ENCODE measurements at places on chromosomes 13 and 19.

DNA sequence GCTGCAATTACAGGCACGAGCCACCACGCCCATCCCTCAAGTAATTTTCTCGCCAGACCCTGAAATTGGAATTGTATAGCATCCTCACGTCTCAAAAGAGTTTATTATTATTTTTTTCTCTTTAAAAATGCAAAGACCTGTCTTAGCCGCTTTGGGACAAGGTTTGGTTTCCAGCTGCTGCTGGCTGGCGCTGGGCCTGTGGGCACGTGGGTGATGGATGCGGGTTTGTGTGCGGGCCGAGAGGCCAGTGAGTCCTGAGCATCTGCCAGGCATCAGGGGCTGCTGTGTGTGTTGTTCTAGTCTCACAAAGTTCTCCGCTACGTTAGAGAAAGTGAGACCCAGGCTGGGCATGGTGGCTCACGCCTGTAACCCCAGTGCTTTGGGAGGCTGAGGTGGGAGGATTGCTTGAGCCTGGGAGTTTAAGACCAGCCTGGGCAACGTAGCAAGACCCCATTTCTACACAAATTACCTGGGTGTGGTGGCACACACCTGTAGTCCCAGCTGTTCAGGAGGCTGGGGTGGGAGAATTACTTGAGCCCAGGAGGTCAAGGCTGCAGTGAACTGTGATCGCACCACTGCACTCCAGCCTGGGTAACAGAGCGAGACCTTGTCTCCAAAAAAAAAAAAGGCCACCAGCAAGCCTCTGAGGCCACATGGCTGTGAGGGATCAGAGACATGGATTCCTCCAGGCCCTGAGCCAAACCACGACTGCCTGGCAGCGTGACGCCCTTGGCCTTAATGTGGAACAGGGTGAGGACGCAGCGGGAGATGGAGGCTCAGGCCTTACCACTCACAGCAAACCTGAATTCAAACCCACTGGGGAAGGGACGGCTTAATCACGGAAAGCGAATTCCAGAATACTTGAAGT is 4.7 kb upstream of the TMPRSS9 start:
- DNase-seq: no peak

GRCh38 chr13:39915418-39915817 is 260.0 kb downstream of the COG6 start:
- DNase-seq: no peak

GRCh38 chr13:78657699-78658629 is 991 bp downstream of the OBI1 start:
- no peak for DNase-seq

- no peak for DNase-seq
Measured at GRCh38 chr13:44432650-44433049, 59.0 kb downstream of the SERP2 start.

- no peak for DNase-seq
Measured at GRCh38 chr13:110374431-110375370, 67.6 kb downstream of the COL4A2 start.

GRCh38 chr13:99740251-99740979 is 231.2 kb downstream of the ZIC5 start:
- no peak for DNase-seq

GRCh38 chr13:112069061-112069844 is 2.3 kb downstream of the SOX1 start:
- DNase-seq: no peak
